ENCODE measurements at places on chromosomes 5 and 9.

DNA sequence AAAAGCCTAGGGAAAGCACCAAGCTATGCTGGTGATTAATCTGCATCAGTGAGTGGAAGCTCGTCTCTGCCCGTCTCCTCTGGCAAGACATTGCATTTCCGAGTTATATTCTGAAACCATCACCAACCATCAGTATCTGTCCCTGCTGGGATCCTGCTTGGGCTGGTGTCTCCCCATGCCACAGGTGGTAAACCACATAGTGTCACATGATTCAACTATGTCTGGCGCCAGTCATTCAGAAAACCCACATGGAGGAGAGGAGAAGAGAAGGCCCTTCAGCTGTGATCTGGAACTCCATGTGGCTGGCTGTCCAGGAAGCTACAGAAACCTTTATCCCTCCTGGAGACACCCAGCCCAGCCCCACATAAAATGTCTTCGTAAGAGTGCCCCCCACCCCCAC is 4.8 kb downstream of the IL9 start:
- no peak for DNase-seq

GRCh38 chr5:36378551-36378950 is 76.8 kb upstream of the RANBP3L start:
- DNase-seq, result no peak

DNA sequence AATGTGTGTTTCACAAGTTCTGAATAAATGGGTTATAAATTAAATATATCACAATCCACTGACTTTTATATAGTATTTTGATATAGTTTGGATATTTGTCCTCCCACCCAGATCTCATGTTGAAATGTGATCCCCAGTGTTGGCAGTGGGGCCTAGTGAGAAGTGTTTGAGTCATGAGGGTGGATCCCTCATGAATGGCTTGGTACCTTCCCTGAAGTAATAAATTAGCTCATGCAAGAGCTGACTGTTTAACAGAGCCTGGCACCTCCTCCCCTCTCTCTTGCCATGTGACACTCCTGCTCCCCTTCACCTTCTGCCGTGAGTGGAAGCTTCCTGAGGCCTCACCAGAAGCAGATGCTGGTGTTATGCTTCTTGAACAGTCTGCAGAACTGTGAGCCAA is 127.9 kb upstream of the PALM2AKAP2 start:
- no peak for DNase-seq

GRCh38 chr5:5221724-5222123 is 81.6 kb downstream of the ADAMTS16 start:
- DNase-seq, result no peak

DNA sequence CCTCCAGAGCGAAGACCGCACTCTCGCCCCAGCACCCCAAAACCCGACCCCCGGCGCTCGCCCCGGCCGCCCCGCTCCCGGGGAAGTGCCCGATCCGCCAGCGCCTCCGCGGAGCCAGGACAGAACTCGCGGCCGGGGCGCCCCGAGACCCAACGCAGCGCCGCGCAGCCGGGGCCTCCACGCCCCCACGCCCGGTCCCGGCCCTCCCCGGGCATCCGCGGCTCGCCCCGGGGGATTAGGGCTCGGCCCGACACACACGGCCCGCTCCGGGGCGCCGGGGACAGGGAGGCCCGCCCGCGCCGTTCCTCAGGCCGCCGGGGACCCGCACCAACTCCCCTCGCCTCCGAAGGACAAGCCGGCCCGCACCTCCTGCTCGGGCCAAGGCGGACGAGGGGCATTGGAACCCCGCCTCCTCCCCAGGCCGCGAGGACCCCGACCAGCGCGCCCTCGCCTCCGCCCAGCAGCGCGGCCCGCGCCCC is 544 bp downstream of the FNBP1 start:
- DNase-seq, result peak; percentile 48

DNA sequence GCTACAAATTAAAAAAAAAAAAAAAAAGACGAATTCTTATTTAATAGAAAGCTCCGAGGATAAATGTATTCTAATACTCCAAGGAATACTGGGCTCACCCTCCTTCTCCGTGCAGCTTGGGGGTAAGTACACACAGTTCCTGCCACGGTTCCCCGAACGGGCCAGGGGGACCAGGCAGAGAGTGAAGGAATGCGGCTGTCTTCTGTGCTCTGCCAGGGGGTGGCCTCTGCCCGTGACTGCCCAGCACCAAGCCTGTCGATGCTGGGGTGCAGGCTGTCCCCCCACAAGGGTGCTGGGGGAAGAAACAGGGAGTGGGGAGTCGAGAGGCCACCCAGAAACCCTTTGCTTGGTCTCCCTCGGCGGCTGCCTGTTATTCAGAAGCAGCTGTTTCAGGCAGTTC is 410.1 kb upstream of the IRX1 start:
- DNase-seq, result no peak

DNA sequence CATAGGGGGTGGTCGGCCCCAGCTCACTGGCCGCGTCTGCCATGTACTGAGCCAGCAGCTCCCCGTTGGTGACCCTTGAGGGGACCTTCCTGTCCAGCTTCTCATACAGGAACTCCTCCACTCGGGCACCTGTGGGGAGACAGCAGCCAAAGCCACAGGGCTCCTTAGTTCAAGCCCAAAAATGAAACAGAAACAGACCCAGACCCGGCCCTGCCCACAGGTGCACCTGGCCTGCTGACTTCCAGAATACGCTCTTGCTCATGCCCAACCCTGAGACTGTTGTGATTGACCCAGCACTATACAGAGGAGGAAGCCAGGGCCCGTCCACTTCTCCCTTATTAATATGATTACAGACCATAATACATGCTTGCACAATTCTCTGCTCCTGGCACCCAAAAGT is 7.0 kb downstream of the SH3GLB2 start:
- no peak for DNase-seq

DNA sequence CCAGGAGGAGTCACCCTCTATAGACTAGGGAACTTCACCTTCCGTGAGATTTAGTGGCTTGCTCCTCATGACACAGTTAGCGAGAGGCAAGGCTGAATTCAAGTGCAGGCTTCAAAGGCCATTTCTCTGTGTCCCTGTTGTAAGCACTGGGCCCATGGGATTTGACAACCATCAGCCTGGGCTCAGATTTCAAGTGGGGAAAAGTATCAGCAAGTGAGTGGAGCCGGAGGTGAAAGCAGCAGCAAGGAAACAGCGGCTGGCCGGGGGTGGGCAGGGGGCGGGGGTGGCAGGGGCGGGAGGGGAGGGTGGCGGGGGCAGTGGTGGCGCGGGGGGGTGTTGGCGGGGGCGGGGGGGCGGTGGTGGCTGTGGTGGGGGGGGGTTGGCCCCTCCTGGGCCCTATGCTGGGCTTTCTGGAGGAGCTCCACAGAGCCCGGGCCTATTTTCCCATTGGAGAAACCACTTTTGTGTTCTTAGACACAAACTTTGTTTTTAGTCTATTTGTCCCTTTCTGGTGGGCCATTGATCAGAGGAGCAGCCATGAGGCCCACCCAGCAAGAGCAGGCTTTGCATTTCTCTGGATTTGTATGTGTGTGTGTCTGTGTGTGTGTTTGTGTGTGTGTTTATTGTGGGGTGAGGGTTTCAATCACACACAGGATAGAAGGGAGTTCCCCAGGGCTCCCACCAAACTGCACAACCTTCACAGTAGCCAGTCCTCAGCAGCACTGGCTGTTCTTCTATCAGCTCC is 165.4 kb upstream of the RAI14 start:
- DNase-seq, result no peak
